Inflammatory macrophage treated with lipopolysaccharide for 1 hour (primary cell): ENCODE measurements at places on chromosomes 4 and X.
A peak's percentile ranks its signal among the peaks of the same experiment; 100 is the strongest.

DNA sequence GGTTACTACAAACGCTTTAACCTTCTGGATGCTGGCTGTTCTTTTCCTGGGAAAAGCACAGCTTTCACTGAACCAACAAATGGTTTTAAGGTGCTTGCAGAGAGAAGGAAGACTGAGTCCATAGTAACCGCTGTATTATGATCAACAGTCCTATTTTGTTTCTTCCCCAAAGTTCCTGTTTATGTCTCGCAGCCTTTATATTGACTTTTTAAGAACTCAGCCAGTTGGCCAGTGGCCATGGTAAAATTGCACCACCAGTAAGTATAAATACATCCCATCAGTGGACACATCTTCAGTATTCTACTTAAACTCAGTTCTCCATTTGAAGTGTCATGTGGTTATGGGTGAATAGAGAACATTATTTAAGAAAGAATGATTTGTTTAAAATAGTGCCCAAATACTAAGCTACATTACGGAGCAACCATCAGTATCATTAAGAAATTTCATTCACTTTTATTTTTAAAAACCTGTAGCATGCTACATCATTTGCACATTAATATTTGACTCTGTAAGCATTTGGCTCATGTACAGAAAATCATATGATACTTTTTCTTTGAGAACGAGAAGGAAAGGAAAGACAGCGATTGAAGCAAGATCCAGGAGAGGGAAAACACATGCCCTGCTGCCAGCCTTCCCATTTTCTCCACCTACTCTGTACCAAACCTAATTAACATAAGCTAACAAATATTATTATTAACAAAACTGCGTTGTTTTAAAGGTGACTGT, 287.0 kb downstream of the ARHGAP24 start:
- DNase-seq: peak; percentile 38

- no peak for DNase-seq
Measured at GRCh38 chr4:151485541-151486131, 76.7 kb downstream of the FHIP1A start.

DNA sequence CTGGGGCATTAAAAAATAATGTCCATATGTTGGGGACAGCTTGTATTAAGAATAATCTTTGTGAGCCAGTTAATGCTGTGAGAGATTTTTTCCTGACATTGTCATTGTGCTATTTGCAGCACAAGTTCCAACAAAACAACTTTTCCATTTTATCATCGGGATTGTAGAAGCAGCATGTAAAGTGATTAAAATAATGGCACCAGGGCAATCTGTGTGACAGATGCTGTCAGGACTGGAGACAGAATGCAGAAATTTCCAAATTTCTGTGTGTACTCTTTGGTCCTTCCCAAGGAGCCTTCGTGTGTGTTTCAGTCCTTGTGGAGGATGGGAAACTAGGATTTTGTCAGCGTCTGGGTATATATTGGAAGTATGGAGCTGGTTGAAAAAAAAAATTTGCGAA, 101.5 kb upstream of the LIMCH1 start:
- no peak for DNase-seq

GRCh38 chr4:41281038-41281634, 24.4 kb downstream of the UCHL1 start:
- DNase-seq: peak; percentile 56

GRCh38 chr4:7108046-7108625, 40.3 kb upstream of the GRPEL1 start:
- no peak for DNase-seq

GRCh38 chr4:88939697-88940096, 117.3 kb downstream of the FAM13A start:
- DNase-seq: no peak

DNA sequence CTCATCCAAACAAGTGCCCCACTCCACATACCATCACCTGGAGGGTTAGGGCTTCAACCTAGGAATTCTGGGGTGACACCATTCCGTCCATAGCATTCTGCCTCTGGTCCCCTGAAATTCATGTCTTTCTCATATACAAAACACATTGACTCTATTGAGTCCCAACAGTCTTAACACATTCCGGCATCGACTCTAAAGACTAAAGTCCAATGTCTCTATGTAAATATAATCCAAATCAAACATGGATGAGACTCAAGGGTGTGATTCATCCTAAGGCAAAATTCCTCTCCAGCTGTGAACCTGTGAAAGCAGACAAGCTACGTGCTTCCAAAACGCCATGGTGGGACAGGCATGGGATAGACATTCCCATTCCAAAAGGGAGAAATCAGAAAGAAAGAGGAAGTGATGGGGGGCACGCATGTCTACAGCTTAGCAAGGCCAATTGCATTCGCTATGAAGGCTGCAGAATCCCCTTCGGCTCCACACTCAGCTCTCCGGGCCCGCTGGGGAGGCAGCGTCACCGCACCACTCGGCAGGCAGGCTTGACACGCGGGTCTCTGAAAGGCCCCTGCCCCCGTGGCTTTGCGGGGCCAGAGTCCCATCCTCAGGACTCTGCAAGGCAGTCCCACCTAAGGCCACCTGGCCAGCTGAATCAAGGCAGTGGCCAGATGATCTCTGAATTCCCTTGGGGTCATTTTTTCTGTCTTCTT, 53.2 kb downstream of the ADRA2C start:
- no peak for DNase-seq

DNA sequence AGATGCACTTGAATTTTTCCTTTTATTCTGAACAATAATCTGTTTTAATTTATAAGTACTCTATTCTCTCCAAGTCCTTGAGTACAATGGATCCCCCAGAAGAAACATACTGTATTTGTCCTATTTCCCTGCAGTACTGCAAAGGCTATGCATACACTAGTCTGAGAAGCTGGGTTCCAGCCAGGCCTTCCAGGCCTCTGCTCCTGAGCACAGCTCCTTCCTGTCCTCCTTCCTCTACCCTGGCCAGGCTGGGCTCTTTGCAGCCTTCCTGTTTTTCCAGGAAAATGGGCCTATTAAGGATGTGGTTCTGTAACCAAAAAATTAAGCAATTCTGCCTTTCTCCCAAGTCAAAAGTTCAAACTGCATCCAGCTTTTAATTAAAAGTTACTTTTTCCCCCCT, 68.0 kb upstream of the STIM2 start:
- DNase-seq: no peak

DNA sequence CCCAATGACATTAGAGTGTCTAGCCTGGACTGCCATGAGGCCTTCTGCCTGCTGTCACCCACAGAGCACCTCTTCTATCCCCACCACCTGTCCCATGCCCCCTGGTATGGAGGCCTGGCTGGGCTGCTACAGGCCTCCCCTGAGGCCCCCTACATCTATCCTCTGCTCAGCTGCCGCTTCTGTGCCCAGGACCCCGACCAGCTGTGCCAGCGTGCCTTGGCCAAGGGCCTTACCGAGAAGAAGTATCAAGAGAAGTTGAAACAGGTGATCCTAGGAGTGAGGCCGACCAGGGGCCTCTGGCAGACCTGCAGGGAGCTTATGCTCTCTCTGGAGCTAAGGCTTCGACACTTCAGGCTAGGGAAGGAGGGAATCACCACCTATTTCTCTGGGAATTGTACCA, 21.7 kb upstream of the TECRL start:
- DNase-seq: no peak

GRCh38 chrX:55794405-55794804, 76.9 kb downstream of the RRAGB start:
- DNase-seq: no peak

DNA sequence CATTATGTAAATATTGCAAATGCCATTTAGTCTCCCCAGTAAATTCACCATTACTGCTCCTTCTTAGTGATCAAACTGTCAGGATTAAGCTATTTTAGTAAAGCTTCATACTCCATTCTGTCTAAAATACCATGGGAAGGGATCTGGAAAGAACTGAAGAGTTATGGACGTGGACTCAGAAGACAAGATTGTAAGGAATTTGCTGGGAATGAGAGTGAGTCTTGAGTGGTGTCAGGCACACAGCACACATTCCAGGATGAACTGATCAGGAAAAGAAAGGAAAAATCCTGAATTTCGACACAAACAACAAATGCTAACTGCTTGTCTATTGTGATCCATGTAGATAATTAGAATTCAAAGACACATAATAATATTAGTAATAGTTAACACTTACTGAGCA, 311.0 kb downstream of the CENPC start:
- DNase-seq: no peak

- DNase-seq: no peak
Measured at GRCh38 chrX:95995583-95995982, 689.1 kb upstream of the DIAPH2 start.

GRCh38 chr4:95637043-95637600, 88.3 kb upstream of the UNC5C start:
- DNase-seq: no peak

DNA sequence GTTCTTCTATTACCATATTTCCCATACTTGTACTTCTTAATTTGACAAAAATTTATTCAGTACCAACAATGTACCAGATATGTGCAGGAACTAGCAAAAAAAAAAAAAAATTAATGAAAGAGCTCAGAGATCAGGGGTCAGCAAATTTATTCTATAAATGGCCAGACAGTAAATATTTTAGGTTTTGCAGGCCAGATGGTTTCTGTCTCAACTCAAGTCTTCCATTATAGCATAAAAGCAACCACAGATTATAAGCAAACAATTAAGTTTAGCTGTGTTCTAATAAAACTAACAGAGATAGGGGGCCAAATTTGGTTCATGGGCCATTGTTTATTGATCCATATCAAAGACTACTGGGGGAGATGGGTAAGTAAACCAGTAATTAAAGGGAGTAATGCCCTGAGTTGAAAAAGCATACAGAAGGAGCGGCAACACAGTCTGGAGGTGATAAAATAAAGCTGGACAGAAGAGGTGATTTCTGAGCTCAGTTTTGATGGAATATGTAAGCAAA, 19.3 kb downstream of the NEK1 start:
- DNase-seq: no peak

DNA sequence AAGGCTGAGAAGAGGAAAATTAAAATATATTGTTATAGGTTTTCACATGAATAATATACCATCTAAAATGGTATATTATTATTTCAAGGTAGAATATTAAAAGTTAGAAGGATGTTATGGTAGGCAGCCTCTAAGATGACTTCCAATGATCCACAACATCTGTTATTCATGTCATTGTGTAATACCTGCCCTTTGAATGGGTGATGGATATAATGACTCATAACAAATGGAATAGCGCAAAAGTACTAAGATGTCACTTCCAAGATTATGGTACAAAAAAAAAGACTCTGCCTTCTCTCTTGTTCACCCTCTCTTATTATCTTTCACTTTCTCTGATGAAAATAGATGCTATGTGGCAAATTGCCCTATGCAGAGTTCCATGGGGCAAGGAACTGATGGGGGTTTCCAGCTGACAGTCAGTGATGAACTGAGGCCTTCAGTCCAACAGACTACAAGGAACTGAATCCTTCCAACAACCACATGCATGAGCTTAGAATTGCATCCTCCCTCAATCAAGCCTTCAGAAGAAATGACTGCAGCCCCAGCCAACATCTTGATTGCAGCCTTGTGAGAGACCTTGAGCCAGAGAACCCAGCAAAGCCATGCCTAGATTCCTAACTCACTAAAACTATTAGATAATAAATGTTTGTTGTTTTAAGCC, 57.7 kb downstream of the HS6ST2 start:
- DNase-seq: no peak

- no peak for DNase-seq
Measured at GRCh38 chr4:139202991-139203390, 26.0 kb upstream of the ELF2 start.

- DNase-seq: no peak
Measured at GRCh38 chr4:63904201-63904600, 505.0 kb downstream of the TECRL start.

GRCh38 chr4:62928483-62928882, 1480.8 kb downstream of the TECRL start:
- DNase-seq: no peak

GRCh38 chrX:13464599-13465275, 104.7 kb upstream of the EGFL6 start:
- DNase-seq: no peak

- DNase-seq: no peak
Measured at GRCh38 chr4:148770848-148771247, 328.6 kb upstream of the NR3C2 start.
